ENCODE measurements at places on chromosomes 3 and 15.

GRCh38 chr3:57283334-57283733 lies 9.2 kb downstream of the ASB14 start:
- DNase-seq: no peak

GRCh38 chr3:184289426-184289938 lies 9.6 kb upstream of the PSMD2 start:
- DNase-seq: no peak

DNA sequence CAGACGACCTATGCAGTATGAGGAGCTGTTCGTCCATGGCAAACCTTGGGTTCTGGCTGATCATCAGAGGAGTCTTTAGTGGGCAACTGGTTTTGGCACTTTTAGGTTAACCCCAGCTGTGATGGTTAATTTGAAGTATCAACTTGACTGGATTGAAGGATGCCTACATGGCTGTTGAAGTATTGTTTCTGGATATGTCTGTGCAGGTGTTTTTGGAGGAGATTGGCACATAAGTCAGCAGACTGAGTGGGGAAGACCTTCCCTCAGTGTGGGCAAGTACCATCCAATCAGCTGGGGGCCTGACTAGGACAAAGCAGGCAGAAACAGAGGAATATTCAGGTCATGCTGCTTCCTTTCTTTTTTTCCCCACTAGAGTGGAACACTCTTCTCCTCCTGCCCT lies 284.1 kb downstream of the NFKBIZ start:
- DNase-seq: no peak

DNA sequence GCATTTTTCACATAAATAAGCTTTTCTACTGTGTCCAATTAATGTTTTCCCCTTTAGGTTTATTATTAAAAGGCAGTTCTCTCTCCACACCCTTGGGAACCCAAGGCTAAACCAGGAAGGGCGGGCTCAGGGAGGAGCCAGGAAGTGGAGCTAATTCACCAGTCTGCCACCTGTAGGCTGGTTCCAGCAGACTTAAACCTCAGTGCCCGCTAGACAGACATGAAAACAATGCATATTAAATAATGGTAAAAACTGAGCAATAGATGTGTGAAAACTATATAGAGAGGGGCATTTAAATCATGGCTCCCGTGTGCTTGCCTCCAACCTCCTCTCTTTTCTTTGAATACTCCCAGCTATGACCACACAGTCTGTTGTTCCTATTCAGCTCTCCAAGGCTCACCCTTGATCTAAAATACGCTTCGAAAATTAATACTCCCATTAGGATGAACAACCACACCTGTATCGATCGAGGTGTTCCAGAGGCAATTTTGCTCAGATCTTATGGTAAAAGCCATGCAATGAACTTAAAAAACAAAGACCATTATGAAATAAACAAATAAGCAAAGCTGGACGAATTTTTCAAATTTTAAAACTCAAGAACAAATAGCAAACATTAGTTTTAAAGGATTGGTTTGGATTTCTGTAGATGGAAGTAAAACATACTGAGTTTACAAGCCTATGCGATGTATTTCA lies 253.3 kb downstream of the TJP1 start:
- no peak for DNase-seq

DNA sequence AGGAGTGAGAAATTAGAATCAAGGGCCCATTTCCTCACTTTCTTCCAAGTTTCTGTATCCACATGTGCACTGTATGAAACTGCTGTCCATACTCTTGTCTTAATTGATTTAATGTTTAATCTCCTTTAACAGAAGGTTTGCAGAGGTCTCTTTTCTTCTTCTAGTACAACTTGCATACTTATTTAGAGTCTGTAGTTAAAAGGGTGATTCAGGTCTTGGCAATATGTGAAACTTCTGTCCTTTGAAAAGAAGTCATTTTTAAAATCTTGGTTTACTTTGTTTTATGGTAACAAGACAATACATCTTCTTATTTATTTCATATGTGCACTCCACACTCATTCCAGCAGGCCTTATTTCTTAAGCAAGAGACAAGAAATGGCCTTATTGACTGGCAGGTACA lies 25.8 kb downstream of the TMEM45A start:
- DNase-seq: no peak

DNA sequence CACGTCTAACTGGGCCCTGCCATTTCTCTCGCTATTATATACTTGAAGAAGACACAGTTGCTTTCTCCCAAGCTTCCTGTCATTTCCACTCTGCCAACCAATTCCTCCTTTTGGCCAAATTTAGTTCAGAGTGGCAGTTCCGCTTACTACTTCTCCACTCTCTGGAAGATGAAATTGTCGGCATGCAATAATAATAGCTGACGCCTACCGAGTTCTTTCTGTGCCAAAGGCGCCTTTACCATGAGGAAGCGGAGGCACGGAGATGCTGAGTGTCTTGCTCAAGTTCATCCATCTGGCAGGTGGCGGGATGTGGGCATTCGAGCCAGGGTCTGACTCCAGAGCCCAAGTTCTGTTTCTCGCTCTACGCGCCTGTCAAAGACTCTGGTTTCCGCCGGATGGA lies 14.6 kb upstream of the NRROS start:
- DNase-seq: no peak

- DNase-seq: no peak
These were observed 22.4 kb downstream of the ISG20 start for GRCh38 chr15:88661041-88661700.
